ENCODE measurements at places on chromosomes 16 and 17.
A peak's percentile ranks its signal among the peaks of the same experiment; 100 is the strongest.

DNA sequence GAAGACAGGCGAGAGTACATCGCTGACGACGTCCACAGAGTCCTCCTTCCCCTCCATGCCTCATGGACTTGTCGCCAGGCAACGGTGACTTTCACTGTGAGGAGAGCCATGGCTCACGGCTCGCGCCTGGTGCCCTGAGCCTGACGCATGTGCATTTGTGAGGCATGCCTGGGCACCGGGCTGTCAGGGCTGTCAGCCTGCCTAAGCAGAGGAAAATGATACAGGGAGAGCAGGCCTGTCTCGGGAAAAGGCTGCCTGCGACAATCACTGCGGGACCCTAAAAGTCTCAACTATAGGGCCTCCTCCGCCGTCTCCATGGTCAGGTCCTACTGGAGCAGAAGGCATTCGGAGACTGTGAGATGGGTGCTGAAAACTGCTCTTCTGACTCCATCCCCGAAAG, 135.5 kb upstream of the WSB1 start:
- no peak overlapping the region for H3K4me3 ChIP-seq
- H3K27me3 ChIP-seq: no peaks in the 10 kb centered on the region
- H3K4me1 ChIP-seq: no peaks in the 10 kb centered on the region
- DNase-seq: no peak

GRCh38 chr17:65977041-65977440, 214.9 kb downstream of the CEP112 start:
- no peak overlapping the region for H3K4me3 ChIP-seq
- DNase-seq: no peak
- no peaks in the 10 kb centered on the region for H3K4me1 ChIP-seq
- no peak overlapping the region for H3K27ac ChIP-seq

GRCh38 chr17:72514891-72515290, 394.1 kb downstream of the SOX9 start:
- no peak for DNase-seq
- H3K4me1 ChIP-seq: peaks cover 8% of the 10 kb centered on the region
- no peaks in the 10 kb centered on the region for H3K36me3 ChIP-seq

GRCh38 chr17:1168533-1169220, 11.1 kb downstream of the ABR start:
- H3K36me3 ChIP-seq: no peaks in the 10 kb centered on the region
- no peak for DNase-seq
- no peaks in the 10 kb centered on the region for H3K4me1 ChIP-seq
- no peak overlapping the region for H3K4me3 ChIP-seq
- H3K27me3 ChIP-seq: no peaks in the 10 kb centered on the region
- H3K27ac ChIP-seq: no peak overlapping the region

- H3K4me3 ChIP-seq: no peak overlapping the region
- H3K27ac ChIP-seq: no peak overlapping the region
Measured at GRCh38 chr17:6772016-6772415, 4.0 kb upstream of the FBXO39 start.

- H3K36me3 ChIP-seq: no peaks in the 10 kb centered on the region
- H3K27ac ChIP-seq: no peak overlapping the region
- H3K4me1 ChIP-seq: peaks cover 7% of the 10 kb centered on the region
- H3K27me3 ChIP-seq: no peaks in the 10 kb centered on the region
Measured at GRCh38 chr17:4307179-4307930, 43.6 kb upstream of the ANKFY1 start.

- no peaks in the 10 kb centered on the region for H3K4me1 ChIP-seq
- no peak overlapping the region for H3K4me3 ChIP-seq
- no peaks in the 10 kb centered on the region for H3K36me3 ChIP-seq
- no peaks in the 10 kb centered on the region for H3K27me3 ChIP-seq
- no peak for DNase-seq
- no peak overlapping the region for H3K27ac ChIP-seq
Measured at GRCh38 chr16:84583995-84584394, 33.9 kb downstream of the COTL1 start.

GRCh38 chr17:29045734-29046472, 3.0 kb downstream of the PIPOX start:
- no peaks in the 10 kb centered on the region for H3K4me1 ChIP-seq
- no peak for DNase-seq
- no peaks in the 10 kb centered on the region for H3K27me3 ChIP-seq
- H3K27ac ChIP-seq: no peak overlapping the region

GRCh38 chr16:69796285-69797118, 34.4 kb downstream of the WWP2 start:
- H3K27me3 ChIP-seq: no peaks in the 10 kb centered on the region
- peak; percentile 36 for DNase-seq
- no peaks in the 10 kb centered on the region for H3K36me3 ChIP-seq
- H3K27ac ChIP-seq: no peak overlapping the region
- no peak overlapping the region for H3K4me3 ChIP-seq

- H3K4me3 ChIP-seq: no peak overlapping the region
- H3K4me1 ChIP-seq: no peaks in the 10 kb centered on the region
- no peak for DNase-seq
- no peaks in the 10 kb centered on the region for H3K36me3 ChIP-seq
Measured at GRCh38 chr16:29653471-29653870, 9.6 kb upstream of the SPN start.

GRCh38 chr17:19022747-19023146, 18.2 kb upstream of the FAM83G start:
- no peak overlapping the region for H3K4me3 ChIP-seq
- H3K36me3 ChIP-seq: no peaks in the 10 kb centered on the region
- no peaks in the 10 kb centered on the region for H3K4me1 ChIP-seq
- no peaks in the 10 kb centered on the region for H3K27me3 ChIP-seq

DNA sequence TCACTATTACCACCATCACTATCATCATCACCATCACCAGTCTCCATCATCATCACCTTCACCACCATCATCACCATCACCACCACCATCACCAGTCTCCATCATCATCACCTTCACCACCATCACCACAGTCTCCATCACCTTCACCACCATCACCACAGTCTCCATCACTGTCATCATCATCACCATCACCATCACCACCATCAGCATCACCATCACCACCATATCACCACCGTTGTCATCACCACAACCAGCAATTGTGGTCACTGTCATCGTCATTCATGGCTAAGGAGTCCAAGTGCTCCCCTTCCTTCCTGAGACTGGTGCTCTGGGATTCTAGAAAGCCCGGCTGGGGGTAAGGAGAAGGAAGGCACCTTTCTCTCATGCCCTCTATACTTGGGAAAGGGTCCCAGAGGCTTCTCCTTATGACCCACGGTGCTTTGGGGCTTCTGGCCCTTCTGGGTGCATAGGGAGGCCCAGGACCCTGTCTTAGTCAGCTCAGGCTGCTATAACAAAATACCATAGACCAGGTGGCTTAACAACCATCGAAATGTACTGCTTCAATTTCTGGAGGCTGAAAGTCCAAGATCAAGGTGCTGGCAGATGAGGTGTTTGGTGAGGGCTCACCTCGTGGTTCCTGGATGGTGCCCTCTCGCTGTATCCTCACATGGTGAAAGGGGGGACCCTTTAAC, 93.4 kb upstream of the GSE1 start:
- H3K27me3 ChIP-seq: no peaks in the 10 kb centered on the region
- H3K4me3 ChIP-seq: no peak overlapping the region
- peaks cover 34% of the 10 kb centered on the region for H3K4me1 ChIP-seq
- H3K36me3 ChIP-seq: no peaks in the 10 kb centered on the region

DNA sequence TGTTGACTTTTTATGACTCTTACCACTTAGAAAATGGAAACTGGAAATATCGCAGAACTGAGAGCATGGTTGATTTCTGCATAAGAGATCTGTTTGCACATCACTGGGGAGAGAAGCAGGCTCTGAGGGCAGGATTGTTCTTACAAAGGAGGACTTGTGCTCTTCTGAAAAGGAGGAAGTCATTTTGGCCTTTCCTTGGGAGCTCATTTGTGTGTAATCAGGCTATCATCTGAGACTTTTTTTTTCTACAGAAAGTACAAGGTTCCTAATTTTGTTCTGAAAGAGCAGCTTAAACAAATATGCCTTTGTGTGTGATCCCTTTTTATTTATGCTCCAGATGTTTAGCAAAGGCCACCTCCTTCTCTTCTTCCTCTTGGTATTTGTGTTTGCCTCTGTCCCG, 145.7 kb upstream of the CACNG5 start:
- H3K4me3 ChIP-seq: no peak overlapping the region
- no peaks in the 10 kb centered on the region for H3K4me1 ChIP-seq
- no peaks in the 10 kb centered on the region for H3K27me3 ChIP-seq
- DNase-seq: no peak

GRCh38 chr17:59845595-59846393, 46.9 kb downstream of the TUBD1 start:
- H3K27ac ChIP-seq: peak overlapping the region; percentile 99
- no peaks in the 10 kb centered on the region for H3K27me3 ChIP-seq
- H3K4me1 ChIP-seq: peaks cover 19% of the 10 kb centered on the region
- DNase-seq: peak; percentile 67
- no peaks in the 10 kb centered on the region for H3K36me3 ChIP-seq

- no peaks in the 10 kb centered on the region for H3K36me3 ChIP-seq
- H3K27me3 ChIP-seq: no peaks in the 10 kb centered on the region
- no peak for DNase-seq
- no peak overlapping the region for H3K27ac ChIP-seq
- no peaks in the 10 kb centered on the region for H3K4me1 ChIP-seq
Measured at GRCh38 chr17:2621241-2621640, 27.8 kb downstream of the PAFAH1B1 start.

DNA sequence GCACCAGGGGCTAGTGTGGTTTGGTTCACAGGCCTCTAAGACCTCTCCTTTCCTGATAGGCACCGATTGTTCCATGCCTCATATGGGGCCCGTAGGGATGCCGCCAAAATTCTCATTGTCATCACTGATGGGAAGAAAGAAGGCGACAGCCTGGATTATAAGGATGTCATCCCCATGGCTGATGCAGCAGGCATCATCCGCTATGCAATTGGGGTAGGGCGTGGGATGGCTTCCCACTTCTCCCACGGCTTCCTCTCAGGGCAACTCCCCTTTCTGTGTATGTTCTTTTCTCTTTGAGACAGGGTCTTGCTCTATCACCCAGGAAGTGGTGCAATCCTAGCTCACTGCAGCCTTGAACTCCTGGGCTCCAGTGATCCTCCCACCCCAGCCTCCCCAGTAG, 5.3 kb downstream of the ITGAX start:
- H3K27me3 ChIP-seq: no peaks in the 10 kb centered on the region
- H3K4me1 ChIP-seq: no peaks in the 10 kb centered on the region
- no peak overlapping the region for H3K4me3 ChIP-seq

Data from prostate gland (tissue), 2 donors.